ENCODE measurements at places on chromosomes 12 and 14.
A peak's percentile ranks its signal among the peaks of the same experiment; 100 is the strongest.

DNA sequence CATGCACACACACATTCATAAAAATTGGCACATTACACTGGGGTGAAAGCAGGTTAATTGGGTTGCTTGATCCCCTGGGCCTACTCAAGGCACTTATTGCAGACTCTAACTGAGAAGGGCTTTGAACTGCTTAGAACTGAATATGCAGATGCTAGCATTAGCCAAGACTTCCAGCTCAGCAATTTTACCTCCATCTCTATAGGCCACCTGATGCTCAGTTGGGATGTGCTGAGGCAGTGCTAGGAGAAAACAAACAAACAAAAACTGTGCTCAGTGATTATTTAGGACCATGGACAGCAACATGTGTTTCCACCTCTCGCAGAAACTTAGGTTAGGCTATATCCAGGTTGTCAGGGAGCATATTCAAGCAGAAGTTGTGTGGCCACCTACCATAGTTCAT is 124.8 kb upstream of the WSCD2 start:
- peak; percentile 12 for DNase-seq

GRCh38 chr14:59037620-59038019 is 150.8 kb upstream of the DAAM1 start:
- no peak for DNase-seq

DNA sequence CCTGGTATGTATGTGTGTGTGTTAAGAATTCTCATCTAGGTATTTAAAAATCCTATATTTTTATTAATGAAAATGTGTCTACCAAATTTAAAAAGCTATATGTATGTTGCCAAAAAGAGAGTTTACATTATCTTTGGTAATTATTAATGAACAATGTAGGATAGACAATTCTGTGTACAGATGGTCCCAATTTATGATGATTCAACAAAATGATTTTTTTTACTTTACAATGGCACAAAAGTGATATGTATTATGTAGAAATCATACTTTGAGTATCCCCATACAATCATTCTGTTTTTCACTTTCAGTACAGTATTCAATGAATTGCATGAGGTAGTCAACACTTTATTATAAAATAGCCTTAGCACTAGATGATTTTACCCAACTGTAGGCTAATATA is 39.4 kb downstream of the IRAK3 start:
- no peak for DNase-seq

GRCh38 chr12:95972832-95973456 is 23.2 kb downstream of the HAL start:
- no peak for DNase-seq

DNA sequence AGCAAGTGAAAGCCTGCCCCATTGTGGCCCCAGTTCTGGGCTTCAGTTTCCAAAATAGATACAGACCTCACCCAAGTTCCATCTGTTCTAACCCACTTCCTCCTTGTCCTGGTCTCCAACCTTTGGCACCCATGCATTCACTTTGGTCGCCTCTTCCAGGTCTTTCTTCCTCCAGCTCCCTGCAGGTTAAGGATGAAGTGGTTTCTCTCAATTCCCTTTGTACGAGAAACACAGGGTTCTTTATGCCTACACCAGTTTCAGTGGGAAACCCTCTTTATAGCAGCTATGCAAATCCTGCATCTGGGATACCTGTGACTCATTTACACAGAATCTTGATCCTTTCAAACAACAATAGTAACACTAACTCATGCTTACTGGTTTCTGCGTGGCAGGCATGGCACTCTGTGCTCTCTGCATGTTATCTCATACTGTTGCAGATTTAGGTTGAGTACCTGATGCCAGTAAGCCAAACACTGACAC is 110.6 kb upstream of the AMIGO2 start:
- DNase-seq = peak; percentile 70

DNA sequence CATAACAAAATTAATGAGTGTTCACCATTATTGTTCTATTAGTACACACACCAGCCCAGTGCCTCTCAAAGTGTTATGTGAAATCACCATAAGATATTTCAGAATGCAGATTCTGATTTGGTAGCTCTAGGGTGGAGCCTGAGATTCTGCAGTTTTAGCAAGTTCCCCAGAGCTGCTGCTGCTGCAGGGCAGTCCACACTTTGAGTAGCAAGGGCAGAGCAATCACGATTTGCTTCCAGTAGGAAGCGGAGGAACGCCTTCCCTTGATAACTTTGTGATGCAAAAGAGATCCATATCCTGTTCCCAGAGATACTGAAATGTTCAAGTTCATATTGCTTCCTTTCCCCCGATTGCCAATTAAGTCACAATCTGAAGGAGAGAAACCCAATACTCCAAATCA is 57.9 kb downstream of the SLC17A8 start:
- DNase-seq = no peak

DNA sequence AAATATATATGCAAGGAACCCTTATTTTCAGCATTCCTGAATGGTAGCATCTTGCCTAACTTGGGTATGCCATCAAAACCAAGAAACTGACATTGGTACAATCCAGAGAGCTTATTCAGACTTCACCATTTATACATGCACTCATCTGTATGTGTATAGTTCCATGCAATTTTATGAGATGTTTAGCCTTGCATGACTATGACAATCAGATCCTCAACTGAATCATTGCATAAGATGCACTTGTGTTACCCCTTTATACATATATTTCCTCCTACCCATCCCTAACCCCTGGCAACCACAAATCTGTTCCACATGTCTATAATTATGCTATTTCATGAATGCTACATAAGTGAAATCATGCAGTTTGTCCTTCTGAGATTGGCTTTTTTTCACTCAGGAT is 37.0 kb upstream of the PPFIBP1 start:
- DNase-seq = no peak

- DNase-seq = no peak
Observed at GRCh38 chr14:54683882-54684794, 117.2 kb downstream of the SAMD4A start.

DNA sequence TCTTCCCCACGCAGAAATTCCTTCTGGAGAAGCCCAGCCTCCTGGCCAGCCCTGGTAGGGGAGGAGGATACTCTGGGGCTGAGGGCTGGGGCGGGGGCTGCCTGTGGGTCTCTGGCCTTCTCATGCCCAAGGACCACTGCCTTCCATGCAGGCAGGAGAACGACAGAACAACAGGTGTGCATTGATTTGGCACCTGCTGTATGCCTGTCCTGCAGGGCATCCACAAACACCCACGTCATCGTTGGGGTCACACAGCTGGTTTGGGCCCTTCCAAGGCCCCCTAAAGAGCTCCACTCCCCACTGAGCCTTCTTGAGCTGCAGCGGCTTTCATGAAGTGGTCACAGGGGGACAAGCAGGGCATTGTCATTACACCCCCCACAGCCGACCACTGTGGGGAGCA is 60.4 kb downstream of the PHETA1 start:
- DNase-seq = no peak

Data from Caki2 (cell line).